ENCODE measurements at places on chromosomes 7 and 10.

DNA sequence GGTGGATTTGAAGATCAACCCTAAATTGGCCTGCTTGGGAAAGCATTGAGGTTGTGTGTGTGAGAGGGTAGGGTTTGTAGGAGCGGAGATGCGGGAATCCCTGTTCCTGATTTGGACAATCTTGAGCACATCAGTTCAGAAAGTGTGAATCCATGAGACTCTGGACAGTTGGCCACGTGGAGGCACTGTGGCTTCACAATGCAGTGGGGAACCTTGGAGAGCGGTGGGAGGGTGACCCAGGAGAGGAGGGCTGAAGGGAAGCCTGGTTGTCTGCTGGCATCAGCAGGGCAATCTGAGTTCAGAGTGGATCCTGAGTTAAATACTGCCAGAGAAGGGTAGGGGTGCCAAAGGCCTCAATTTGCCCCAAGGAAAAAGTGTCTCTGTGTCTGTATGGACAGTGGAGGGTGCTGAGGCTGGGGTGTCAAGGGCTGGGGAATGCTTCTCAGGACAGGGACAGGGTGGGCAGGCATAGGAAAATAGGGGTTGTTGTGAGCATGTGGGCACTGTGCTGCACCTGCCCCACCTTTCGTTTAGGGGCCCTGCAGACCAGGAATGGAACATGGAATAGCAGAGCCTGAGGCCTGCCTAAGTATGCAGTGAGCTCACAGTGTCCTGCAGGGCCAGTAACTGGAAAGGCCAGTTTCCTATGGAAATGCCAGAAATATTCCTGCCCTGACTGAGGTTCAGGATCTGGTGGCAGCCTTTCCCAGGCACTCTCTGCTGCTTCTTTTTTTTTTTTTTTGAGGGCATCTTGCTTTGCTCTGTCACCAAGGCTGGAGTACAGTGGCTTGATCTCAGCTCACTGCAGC, 162.9 kb upstream of the PRSS58 start:
- DNase-seq = no peak

- DNase-seq = no peak
Observed at GRCh38 chr7:76077435-76077834, 29.5 kb downstream of the MDH2 start.

DNA sequence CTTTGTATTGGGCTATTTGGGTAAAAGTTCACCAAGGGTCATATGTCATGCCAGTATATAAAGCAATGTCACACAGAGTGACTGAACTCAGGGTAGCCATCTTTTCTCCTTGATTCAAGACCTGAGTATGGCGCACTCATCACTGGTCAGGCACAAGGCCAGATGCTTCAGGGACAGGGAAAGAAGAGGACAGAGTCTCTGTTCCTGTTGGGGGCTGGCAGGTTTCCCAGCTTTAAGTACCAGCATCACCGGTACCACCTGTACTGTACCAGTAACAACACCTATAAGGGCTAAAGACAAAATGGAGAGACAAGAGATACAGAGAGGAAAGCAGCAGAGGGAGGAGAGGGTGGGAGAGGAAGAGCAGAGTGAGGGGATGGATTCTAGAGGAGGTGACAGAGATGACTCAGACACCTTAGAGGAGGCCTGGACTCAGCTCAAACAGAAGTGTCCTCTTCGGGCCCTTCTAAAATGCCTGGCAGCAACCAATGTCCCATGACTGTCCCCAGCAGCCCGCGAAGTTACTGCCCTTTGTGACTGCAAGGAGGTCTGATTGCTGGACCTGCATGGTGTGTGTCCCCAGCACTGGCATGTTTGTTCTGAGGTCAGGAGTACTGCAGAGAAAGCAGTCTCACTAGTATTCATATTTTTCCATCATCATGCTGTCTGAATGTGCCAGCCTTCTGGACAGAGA, 191.3 kb downstream of the MYOF start:
- DNase-seq = no peak

DNA sequence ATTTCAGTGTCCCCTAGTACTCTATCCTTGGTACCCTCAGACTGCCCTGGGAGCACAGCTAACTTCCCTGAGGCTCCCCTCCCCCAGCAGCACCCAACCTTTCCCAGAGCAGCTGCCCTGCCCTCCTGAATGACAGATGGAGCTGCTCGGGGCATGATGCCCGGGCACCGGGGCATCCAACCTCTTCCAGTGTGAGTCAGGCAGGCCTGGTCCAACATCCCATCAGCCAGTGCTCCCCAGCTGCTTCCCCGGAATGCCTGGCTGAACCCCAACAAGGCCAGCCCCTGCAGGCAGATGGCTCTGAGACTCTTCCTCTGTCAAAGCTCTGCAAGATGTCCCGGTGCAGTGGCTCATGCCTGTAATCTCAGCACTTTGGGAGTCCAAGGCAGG, 11.9 kb upstream of the TSPAN15 start:
- no peak for DNase-seq

GRCh38 chr7:50349399-50349798, 44.9 kb downstream of the IKZF1 start:
- DNase-seq = no peak

DNA sequence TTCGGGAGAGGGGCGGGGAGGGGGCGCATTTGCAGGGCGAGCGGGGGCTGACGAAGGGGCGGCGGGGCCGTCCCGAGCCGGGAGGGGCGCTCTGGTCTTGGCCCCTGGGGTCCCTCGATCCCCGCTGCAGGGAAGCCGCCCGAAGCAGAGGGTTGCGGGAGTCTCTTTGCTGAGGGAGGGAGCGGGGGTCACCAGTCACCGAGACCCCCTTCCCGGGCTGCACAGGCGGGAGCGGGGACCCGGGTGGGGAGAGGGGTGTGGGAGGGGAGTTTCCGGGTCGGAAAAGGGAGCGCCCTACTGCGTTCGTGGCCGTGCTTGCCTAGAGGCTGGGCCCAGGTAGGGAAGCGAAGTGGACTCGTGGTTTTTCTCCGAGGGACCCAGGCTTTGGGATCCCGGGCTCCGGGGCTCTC, 422 bp downstream of the AP1S1 start:
- DNase-seq = no peak

DNA sequence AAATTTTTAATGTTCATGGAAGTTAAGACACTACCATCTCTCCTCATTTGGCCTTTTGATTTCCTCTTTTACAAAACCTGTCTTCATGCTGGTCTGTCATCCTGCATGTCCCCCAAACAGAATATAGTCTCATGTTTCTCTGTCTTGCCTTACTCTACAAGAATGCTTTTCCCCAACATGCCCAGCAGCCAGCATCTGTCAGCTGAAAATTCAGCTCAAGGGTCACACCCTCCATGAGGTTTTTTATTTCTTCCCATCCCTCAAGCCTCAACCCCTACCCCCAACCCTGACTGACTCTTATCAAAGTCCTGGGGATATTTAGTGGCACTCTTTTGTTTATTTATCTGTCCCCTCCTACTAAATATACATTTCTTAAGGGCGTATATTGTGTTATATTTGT, 202.0 kb downstream of the ANK3 start:
- DNase-seq = no peak

Measured in stimulated activated CD4-positive, alpha-beta T cell treated with anti-CD3 and anti-CD28 coated beads, Interleukin-1b, Interleukin-23, amount 100 ng/mL, for 1 hour (primary cell).